Germinal center (tissue), 1 donor: ENCODE measurements at places on chromosomes 6 and 20.

GRCh38 chr6:83546636-83547035, 34.3 kb downstream of the PRSS35 start:
- DNase-seq, result no peak

DNA sequence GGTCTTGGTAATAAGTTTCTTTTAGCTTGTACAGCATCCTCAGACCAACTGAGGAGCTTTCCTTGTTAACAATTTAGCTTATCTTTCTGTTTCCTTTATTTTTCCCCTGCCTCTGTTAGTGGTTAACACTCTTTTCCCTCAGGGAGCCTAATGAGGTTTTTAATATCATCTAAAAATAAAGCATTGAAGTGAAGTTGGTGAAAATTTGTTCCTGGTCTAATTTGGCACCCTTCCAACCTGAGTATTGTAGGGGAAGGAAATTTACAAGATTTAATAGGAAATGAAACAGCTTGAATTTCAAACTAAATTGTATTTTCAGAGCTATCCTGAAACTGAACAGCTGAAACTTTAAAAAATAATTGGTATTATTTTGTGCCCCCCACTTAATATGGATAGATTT, 28.1 kb upstream of the VAPB start:
- DNase-seq, result no peak

DNA sequence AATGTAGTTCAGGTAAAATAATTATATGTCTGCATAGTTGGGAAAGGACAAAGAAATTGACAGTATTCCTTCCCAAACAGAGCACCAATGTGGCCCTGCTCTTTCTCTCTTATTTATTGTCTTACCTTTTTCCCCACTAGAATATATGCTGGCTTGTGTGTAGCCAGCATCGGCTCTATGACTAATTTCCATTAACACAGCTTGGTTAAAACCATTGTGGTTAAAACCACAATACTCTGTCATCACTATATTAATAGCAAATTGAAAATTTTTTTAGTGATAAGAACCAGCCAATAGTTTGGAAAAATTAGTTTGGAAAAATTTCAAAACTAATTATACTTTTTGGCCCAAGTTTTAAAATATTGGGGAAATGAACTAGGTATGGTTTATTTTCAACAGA, 535.1 kb downstream of the UTRN start:
- DNase-seq, result no peak

GRCh38 chr6:129235167-129236000, 352.4 kb downstream of the LAMA2 start:
- DNase-seq, result no peak

DNA sequence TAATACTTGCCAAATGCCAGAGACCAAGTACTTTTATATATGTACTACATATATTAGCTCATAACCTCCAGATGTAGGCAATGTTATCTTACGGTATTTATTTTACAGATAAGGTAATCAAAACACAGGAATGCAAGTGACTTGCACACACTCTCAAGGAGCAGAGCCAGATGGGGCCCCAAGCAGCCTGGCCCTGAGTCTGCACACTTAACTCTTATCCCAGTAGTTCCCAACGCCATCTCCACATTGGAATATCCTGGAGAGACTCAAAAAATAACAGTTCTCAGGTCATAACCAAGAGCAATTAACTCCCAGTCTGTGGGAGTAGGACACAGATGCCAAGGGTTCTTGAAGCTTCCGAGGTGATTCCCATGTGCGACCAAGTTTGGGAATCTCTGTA, 398.7 kb downstream of the PHF3 start:
- DNase-seq, result no peak

DNA sequence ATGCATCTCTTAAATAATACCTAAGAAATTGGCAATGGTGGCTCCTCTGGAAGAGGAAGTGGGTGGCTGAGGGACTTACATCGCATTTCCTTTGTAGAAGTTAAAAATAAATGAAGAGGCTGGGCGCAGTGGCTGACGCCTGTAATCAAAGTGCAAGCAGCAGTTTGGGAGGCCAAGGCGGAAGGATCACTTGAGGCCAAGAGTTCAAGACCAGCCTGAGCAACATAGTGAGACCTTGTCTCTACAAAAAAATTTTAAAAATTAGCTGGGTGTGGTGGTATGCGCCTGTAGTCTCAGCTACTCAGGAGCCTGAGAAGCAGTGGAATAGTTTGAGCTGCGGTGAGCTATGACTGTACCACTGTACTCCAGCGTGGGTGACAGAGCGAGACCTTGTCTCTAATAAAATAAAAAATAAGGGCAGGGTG, 12.2 kb upstream of the NCOA3 start:
- no peak for DNase-seq

DNA sequence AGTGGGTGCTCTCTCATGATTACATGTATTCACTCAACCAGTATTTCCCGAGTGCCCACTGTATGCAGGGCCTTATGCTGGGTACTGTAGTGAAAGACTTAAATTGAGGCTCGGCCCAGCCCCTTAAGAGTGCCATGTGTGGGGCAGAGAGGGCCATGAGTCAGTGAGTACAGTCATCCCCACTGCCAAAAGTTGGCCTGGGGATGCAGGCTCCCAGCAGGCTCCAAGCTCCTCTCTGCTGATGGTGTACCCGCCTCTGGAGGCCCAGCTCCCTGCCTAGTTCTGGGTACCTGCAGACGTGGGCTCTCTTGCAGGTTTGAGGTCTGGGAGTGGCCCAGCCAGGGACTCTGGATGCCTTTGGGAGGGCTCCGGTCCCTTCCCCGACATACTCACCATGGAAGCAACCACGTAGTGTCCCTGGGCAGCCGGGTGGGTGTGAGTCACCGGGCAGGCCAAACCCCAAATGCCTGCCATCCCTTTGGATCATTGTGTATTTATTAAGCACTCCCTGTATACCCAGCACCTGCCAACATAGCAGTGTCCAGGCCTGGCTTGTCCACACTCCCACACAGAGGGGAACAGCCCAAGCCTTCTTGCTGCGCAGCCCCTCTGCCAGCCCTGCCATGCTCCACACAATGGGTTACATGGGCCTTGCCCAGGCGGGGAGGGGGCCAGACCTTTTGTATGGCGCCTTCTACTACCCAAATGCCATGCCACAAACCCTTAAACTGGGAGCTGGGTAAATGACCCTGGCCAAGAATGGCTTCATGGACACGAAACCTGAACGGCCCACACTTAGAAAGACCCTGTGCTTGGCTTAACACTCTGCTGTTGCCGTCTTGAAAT, 153.6 kb downstream of the VEGFA start:
- DNase-seq, result no peak

- no peak for DNase-seq
Observed at GRCh38 chr6:33878562-33878961, 74.8 kb upstream of the MLN start.

DNA sequence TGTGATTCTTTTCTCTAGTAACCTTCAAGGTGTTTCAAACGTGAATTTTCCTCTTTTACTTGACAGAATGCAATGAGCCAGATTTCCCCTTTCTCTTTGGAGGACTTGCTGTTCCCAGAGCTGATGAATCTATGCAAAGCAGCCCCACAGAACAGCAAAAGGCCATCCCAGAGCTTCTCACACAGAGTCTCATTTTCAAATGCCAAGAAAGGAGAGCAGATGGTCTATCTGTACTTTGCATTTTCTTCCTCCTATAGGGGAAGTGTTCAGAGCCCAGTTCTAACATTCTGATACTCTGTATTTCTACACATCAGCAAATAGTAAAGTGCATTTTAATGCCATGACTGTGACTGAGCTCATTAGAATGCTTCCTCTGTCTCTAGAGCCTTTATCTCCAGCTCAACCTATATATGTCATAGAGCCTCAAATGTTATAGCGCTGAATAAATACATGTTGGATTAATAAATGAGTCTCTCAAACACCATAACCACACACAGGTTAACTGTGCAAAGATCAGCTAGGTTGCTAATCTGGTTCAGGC, 81.8 kb upstream of the EYA4 start:
- DNase-seq, result no peak
